NCI-H2081 treated with DMSO at 0.1 percent for 48 hours (cell line): ENCODE measurements at places on chromosomes 7 and 10.

DNA sequence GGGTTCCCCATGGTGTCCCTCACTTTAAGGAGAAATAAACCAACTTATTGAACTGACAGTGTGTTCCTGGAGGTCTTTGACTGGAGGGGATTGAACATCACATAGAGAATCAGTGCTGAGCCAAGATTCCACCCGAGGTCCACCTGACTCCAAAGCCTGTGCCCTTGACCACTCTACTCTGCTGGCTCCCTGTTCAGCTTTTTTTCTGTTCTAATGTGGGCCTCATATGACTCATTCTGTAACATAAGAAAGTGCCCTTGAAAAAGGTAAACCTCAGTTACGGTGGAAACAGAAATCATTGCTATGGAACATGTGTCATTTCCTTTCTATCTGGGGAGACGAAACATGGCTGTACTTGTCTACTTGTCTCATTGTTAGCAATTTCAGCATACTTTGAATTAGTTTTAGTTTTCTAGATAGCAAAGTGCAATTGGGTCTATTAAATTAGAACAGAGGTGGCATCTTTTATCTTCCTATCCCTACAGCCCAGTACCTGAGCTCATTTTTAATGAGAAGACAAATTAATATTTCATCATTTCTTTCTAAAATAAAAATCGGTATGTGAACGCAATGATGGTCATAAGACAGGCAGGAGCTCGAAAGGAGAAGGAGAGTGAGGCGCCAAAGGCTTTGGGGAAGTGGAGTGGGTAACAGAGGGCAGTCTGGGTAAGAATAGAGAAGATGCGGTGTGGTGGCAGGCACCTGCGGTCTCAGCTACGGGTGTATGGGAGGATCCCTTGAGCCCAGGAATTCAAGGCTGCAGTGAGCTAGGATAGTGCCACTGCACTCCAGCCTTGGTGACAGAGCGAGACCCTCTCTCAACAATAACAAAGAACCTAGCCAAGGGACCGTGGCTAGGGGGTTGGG is 1.5 kb downstream of the GSDME start:
- no peak for DNase-seq

- no peak for DNase-seq
These were observed 293.3 kb upstream of the KLF14 start for GRCh38 chr7:131027287-131027773.

GRCh38 chr10:117536866-117537435 is 5.6 kb upstream of the EMX2 start:
- no peak for DNase-seq

GRCh38 chr7:48078470-48078869 is 10.6 kb upstream of the UPP1 start:
- no peak for DNase-seq

DNA sequence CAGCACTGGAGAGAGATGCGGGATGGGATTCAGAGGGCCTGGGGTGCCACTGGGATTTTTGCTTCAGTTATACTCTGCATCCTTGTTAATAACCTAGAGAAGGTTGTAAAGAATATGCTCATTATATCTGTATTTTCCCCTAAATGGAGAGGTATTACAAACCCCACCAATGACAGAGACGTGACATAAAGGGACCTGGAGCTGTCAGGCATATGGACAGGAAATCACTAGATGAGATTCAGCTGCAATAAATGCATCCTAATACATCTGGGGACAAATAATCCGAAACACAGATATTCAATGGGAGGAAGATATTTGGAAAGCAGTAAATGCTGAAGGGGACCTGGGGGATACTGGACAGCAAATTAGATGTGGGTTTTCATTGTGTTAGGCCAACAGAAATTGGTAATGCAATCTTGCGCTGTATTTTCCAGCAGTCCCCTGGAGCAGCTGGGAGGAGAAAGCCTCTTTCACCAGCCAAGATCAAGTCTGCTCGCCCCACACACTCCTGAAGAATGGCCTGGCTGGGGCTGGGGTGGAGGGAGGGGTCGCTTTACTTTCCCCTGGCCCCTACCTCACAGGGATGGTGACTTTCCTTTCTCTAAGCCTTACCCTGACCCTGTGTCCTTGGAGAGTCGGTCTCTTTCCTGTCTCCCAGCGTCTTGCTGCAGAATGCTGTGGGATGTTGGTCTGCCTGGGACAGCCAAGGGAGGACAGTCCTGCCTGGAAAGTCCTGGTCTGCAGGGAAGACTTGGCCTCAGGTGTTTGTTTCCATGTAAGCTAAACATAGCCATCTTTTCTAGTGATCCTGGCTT is 653.8 kb downstream of the LRMDA start:
- DNase-seq: no peak

- DNase-seq: no peak
These were observed 23.0 kb downstream of the ZFAND2A start for GRCh38 chr7:1136841-1137516.

- DNase-seq: no peak
These were observed 210.1 kb upstream of the STK17A start for GRCh38 chr7:43372676-43373355.

- DNase-seq: no peak
These were observed 604.4 kb upstream of the LRRN3 start for GRCh38 chr7:110486549-110486948.

DNA sequence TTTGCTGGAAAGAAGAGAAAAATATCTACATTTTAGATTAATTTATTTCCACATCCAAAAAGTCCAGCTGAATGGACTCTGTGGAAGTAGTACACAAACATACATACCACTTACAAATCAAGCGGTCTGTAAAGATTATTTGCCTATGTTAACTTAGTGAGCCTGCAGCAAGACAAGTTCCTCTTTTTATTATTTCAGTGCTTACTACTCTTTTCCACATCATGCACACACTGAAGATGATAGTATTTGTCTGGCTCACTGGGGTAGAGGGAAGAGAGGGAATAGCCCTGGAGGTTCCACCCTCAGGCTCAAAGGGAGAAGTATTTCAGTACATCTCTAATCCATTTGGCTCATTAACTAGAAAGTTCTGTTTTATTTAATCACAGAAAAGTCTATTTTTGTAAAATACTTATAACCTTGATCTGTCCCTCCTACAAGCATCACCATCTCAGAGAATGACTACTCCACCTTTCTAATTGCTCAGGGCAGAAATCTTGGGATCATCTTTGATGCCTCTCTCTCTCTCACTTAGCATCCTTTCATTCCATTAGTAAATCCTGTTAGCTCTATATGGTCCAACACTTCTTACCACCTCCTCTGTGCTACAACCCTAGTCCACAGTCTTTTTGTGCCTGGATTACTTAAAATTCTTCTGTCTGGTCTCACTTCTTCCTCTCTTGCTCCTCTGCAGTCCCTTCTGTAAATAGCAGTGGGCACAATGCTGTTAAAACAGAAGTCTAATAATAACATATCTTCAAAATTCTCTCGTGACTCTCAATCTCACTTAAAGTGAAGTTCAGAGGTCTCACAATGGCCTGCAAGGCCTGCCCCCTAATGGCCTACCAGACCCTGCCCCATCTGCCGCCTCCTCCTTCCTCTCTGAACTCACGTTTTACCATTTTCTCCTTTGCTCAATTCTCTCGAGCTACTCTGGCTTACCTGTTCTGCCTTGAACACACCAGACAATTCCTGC is 64.3 kb upstream of the CCDC6 start:
- DNase-seq: no peak

GRCh38 chr7:88314061-88314491 is 7.4 kb upstream of the STEAP4 start:
- DNase-seq: no peak

DNA sequence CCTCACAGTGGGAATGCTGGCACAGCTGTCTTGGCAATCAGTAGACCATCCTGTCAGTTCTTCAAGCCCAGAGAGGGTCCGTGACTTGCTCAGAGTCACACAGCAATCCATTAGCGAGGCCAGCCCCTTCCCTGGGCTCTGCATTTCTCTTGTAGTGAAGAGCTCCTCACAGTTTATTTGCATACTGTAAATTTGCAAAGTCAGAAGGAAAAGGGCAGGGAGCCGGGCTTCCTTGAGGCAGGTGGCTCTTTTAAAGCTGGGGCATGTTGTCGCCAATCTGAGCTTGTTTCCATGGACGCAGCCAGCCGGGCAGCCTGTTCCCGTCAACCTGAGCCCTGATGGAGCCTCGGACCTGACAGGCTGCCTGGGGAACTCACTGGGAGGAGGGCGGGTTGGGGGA is 123.4 kb downstream of the CUX1 start:
- DNase-seq: no peak

DNA sequence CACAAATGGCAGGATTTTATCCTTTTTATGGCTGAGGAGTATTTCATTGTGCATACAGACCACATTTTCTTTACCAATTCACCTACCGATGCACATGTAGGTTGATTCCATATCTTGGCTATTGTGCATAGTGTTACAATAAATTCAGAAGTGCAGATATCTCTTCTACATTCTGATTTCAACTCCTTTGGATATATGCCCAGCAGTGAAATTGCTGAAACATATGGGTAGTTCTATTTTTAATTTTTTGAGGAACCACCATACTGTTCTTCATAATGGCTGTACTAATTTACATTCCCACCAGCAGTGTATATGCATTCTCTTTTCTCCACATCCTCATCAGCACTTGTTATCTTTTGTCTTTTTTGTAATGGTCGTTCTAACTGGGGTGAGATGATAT is 1290.3 kb downstream of the XPNPEP1 start:
- no peak for DNase-seq

- DNase-seq: no peak
These were observed 12.8 kb upstream of the CNNM1 start for GRCh38 chr10:99316374-99316773.

GRCh38 chr7:55249332-55249731 is 115.8 kb upstream of the LANCL2 start:
- DNase-seq: no peak

- DNase-seq: no peak
These were observed 195.9 kb downstream of the CFTR start for GRCh38 chr7:117675497-117676435.

DNA sequence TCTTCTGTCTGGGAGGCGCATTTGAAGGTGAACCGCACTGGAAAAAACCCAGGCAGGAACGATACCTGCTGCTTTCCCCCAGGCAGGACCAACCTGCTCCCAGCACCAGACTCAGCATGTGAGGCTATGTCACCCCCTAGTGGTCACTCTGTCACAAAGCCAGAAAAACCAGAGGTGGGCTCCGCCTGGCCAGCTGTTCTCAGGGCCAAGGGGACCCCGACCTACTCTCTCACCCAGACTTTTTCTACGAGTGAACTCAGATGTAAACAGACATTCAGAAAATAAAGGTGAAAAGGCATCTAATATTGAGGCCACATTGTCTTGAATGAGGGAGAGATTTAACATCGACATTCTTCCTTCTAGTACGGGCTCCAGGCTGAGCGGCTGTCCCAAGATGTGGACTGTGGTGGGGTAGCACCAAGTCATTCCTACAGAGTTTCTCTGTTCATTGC is 117.3 kb downstream of the PRKAG2 start:
- peak; percentile 47 for DNase-seq

GRCh38 chr10:5812283-5813090 is 747 bp downstream of the GDI2 start:
- DNase-seq: no peak

- no peak for DNase-seq
These were observed 250.5 kb downstream of the NSUN6 start for GRCh38 chr10:18400906-18401245.

DNA sequence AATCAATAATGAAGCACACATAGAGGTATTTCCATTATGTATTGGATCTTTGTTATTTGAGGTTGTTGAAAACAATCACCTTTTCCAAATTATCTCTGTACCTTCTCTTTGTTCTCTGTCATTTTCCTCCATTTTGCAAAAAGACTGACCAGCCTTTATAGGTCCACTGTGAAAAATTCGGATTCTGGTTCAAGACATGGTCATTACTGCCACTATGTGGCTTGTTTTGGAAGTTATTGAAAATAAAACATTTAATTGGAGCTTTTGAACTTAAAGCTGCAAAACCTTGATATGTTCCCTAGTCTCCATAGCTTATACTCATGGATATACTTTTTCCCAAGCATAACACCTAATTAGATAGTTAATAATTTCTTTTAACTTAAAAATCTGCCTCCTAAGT is 1094.4 kb downstream of the NRG3 start:
- DNase-seq: no peak

DNA sequence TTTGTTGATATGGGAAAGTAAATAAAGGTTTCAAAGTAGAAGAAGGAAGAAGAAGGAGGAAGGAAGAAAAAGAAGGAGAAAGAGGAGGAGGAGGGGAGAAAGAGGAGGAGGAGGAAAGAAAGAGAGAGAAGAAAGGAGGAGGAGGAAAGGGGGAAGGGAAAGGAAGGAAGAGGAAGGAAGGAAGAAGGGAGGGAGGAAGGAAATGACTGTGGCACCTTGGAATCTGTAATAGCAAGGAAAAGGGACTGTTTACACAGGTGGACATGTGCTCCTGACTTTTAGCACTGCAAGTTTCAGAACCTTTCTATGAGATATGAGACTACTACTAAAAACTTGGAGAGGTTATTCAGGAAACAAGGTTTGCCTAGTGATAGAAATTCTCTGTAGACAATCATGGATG is 153.2 kb downstream of the BTAF1 start:
- no peak for DNase-seq

DNA sequence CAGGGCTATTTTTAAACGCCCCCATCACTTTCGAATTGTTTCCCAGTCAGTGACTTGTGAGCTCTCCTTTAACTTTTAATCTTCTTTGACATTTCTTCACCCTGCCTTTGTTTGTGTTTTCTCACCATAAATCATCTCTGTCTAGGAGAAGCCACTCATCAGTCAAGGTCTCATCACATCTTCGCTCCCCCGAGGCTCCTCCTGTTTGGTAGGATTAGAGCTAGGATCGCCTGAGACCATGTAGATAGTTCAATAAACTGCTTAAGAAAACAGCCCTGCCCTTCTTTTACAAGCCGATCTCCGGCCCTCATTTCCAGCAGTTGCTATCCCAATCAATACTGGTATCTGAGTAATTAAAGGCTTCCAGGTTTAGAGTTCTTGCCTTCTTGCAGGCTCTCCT is 472.8 kb upstream of the ADARB2 start:
- DNase-seq: no peak

DNA sequence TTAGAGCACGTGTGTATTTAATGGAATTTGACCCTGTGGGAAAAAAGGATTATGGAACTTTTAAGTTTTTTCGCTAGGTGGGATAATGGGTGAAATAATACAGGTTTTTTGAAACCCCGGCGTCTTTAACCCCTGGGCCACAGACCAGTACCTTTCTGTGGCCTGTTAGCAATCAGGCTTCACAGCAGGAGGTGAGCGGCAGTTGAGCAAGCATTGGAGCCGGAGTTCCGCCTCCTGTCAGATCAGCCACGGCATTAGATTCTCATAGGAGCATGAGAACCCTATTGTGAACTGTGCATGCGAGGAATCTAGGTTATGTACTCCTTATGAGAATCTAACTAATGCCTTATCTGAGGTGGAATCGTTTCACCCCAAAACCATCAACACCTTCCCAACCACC is 28.6 kb downstream of the WAC start:
- no peak for DNase-seq

- DNase-seq: no peak
These were observed 39.6 kb downstream of the GPRIN2 start for GRCh38 chr10:46516660-46517416.

DNA sequence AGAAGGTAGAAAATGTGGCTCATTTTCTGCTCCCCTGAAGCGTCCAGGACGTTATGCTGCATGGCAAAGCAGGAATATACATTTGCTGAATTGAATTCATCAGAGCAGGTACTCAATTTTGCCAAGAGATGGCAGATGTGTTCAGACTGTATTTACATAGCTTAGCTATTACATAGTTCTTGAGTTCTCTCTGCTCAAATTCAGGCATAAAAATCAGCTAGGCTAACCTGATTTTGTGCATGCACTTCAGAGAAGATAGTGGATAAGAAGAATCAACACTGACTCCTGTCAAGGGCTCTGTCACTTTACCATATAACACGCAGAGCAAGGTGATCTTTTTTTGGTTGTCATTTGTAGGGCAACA is 209.2 kb upstream of the FAM3C start:
- DNase-seq: no peak
